Ovary (tissue), 10 donors: ENCODE measurements at places on chromosomes 1 and 21. TPM values are rescaled to one million over a fixed set of nuclear protein-coding genes. Genes with fewer than 3 reads are reported as not detected.

DNA sequence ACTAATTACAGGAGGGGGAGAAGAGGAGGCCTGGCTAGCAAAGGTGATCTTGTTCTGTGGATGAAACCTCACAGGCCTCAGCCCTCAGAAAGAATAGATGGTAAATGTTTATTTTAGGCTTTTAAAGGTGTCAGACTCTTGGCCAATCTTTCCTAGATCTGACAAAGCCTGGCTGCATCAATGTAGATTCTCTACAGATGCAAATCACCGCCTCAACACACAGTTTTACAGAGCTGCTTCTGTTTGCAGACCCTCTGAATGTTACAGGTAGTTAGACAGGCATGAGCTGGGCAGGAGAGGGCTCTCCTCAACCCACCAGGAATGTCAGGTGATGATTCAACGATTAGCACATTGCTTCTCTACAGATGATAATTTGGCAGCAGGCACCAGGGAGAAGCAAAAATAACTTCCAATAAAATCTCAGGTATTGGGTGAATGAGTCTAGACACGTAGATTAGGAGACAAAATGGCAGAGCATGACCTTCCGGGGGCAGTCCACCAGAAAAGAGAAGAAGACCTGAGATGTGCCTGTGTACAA, 105.4 kb upstream of the VANGL1 start:
- H3K27me3 ChIP-seq = no peaks in the 10 kb centered on the region
- DNase-seq = no peak
- H3K36me3 ChIP-seq = no peaks in the 10 kb centered on the region
- H3K4me3 ChIP-seq = no peak overlapping the region

PRKACB gene
- 41.9 TPM for total RNA-seq

GRCh38 chr1:243748706-243749283, 101.2 kb downstream of the AKT3 start:
- no peaks in the 10 kb centered on the region for H3K36me3 ChIP-seq
- no peak for DNase-seq
- H3K4me1 ChIP-seq = peaks cover 5% of the 10 kb centered on the region
- H3K27ac ChIP-seq = no peak overlapping the region
- no peaks in the 10 kb centered on the region for H3K27me3 ChIP-seq

- DNase-seq = no peak
- no peaks in the 10 kb centered on the region for H3K27me3 ChIP-seq
- peaks cover 6% of the 10 kb centered on the region for H3K4me1 ChIP-seq
Measured at GRCh38 chr1:17671314-17671705, 83.8 kb upstream of the ACTL8 start.
